ENCODE measurements at places on chromosomes 7 and 10.

DNA sequence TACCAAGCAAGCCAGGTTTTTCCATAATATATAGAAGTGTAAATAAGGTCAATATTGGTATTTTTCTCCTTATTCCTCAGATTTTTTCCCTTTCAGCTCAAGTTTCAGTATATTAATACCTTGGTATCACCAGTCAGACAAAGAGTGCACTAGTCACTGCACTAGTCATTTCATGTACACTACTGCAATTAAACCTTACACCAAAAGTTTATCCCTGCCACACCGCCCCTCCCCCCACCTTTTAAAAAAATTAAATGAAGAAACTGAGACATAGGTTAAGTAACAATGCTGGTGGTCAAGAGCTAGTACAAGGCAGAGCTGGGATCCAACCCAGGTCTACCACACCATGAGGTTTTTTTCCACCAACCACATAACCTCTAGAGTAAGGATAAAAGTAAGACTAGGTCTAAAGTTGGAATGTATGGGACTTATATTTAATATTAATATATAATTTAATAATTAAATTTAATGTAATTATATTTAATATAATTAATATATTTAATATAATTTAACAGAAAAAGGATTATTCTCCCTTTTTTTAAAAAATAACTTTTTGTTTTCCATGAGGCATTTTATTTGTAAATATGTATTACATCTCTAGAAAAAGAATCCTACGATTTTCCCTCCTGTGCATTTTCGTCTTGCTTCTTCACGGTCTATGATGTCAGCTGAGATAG, 68.5 kb downstream of the NT5C2 start:
- DNase-seq, result no peak

- DNase-seq, result no peak
Measured at GRCh38 chr10:13613519-13613918, 26.8 kb downstream of the PRPF18 start.

DNA sequence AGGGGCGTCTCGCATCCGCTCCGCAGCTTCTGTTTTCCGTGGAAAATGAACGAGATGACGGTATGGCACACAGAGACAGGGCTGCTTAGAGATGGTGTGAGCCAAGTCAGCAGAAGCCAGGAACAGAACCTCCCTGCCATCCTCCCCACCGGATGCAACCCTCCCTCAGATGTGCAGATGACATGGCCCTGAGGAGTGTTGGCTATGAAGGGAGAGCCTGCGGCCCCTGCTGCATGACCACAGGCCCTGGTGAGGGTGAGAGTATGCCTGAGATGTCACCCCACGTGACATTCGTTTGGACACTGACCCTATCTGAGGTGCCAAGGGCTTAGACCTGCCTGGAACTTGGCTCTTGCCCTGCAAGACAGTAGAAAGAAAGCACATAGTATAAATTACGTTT, 29.4 kb downstream of the WIPF3 start:
- no peak for DNase-seq

DNA sequence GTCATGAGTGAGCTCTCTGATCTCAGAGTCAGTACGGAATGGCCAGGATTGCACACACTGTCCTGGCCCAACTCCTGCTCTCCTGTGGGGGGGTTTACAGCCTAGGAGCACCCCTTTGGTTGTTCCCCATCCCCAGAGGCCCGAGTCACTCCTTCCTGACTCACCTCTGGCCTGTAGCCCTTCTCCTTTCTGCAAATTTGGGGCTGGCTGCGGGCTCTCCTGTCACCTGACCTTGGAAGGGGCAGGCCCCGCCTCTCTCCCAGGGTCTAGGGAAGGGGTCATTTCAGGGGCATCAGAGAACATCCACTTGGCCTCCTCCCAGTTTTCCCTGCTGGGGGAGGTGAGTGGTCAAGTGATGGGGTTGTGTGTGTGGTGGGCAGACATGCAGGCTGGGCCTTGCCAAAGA, 1.7 kb downstream of the NYAP1 start:
- DNase-seq, result no peak

- DNase-seq, result no peak
Measured at GRCh38 chr7:19066170-19066569, 51.3 kb downstream of the TWIST1 start.

DNA sequence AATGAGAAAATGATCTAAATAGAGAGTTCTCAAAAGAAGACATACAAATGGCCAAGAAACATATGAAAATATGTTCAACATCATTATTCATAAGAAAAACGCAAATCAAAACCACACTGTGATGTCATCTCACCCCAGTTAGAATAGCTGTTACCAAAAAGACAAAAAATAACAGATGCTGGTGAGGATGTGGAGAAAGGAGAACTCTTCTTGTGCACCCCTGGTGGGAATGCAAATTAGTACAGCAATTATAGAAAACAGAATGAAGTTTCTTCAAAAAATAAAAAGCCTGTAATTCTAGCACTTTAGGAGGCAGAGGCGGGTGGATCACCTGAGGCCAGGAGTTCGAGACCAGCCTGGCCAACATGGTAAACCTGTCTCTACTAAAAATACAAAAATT, 199.3 kb downstream of the PARD3 start:
- DNase-seq, result no peak

GRCh38 chr10:89163265-89163995, 43.7 kb downstream of the CH25H start:
- peak; percentile 45 for DNase-seq

GRCh38 chr10:14625765-14626525, 148.8 kb downstream of the FAM107B start:
- no peak for DNase-seq

DNA sequence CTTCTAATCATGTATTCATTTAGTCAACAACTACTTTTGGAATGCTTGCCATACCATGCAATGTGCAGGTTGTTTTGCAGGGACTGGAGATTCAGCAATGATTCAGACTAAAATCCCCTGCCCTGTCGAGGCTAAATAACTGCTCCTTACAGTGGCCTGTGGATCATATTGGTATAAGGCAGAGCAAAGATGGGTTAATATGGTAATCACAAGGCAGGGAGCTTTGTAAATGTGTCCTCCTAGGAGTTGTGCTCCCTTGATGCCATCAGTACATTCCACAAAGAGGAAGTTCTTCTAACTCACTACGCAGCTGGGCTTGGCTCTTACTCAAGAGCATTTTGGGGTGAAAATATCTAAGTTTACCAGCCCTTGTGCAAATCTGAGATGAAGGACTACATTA, 614 bp upstream of the IFIT2 start:
- DNase-seq, result peak; percentile 31

DNA sequence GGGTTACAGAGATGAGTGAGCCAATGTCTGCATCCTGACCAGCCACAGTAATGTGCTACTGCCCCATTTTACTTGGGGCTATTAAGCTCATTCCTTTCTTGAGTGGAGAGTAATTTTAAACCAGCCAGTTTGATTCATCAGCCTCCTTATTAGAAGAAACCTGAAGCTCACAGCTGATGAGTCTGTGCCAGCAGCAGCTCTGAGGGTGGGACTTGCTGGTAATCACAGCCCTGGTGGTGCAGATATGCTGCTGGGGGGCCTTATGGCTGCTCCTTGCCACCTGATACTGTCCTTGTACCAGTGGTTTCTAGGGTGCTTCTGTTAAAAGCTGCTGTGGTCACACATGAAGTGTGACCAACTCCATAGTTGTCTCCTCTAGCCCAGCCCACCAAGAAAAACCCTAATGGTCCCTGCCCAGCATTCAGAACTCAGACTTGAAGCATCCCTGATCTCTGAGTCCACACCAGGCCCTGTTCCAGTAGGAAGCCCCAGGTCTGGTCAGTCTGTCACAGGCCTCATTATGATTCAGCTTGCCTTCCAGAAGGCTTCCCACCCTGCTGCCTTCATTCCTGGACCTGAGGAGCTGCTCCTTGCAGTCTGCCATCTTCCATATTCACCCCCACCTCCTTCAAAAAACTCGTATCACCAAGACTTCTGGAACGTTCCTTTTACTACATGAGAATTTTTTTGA, 28.9 kb upstream of the RBM20 start:
- DNase-seq, result no peak

GRCh38 chr7:139886206-139886605, 57.1 kb downstream of the TBXAS1 start:
- no peak for DNase-seq

- DNase-seq, result no peak
Measured at GRCh38 chr7:35185908-35186731, 67.8 kb downstream of the TBX20 start.

- no peak for DNase-seq
Measured at GRCh38 chr10:79475119-79475653, 29.8 kb upstream of the ZCCHC24 start.

DNA sequence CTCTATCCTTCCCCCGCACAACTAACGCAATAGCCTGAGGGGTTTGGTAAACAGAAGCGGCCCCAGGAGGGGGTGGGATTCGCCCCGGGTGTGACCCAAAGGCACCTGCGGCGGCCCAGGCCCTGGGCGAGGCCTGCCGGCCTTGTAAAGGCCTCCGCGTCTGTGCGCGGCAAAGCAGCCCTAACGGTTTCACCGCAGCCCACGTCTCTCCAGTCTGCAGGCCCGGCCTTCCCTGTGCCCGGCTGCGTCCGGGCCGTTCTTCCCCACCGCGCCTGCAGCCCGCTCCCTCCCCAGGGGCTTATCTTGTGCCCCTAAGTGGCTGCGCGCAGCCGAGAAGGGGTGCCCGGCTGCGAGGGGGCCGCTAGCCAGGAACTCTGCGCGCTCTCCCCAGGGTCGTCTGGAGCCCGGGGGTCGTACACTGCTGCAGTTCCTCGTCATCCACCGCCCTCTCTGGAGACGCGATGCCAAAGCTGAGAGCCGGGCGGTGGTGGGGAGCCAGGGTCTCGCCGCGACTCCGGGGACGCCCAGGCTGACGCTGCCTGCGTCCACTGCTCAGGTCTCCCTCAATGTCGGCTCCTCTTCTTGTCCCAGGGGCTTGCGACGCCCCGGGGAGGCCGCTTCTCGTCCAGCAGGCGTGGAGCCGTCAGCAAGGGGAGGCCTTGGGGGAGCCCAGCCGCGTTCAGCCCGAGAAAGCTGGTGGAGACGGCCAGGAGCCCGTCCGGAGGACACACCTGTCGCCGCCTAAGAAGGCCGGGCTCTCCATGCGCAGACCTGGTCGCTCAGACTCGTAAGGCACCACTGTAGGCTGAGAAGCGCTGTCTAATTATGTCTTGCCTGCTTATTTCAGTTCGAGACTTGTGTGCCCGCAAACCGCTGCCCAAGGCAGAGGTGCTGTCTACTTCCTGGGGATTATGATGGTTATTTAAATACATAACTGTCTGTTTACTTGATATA, 132.3 kb downstream of the SPAG6 start:
- DNase-seq, result no peak

GRCh38 chr10:76021398-76021797, 590.0 kb downstream of the LRMDA start:
- no peak for DNase-seq

- no peak for DNase-seq
Measured at GRCh38 chr10:118500477-118501104, 94.9 kb downstream of the PRLHR start.

DNA sequence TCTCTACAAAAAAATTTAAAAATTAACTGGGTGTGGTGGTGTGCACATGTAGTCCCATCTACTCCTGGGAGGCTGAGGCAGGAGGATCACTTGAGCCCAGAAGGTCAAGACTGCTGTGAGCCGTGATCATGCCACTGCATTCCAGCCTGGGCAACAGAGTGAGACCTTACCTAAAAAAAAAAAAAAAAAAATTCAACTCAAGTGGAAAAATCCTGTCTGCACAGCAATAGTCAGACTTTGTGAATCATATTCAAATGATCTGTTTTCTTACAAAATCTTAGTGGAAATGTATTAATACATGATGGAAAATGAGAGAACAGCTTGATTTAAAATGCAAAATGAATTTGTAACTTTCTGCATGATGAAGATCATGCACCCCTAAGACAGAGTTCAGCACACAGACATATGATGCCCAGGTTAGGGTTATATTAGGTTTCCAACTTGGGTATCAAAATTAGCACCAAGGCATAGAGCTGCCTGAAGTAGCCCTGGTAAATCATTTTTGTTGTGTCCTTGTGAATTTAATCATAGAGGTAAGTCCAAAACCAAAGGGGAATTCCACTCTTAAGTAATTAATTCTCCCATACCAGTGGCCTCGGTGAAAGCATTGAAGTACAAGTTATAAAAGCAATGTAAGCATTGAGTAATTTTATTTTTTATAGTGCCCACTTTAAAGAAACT, 93.8 kb downstream of the ADD3 start:
- no peak for DNase-seq

- DNase-seq, result no peak
Measured at GRCh38 chr7:129311429-129311828, 86.6 kb downstream of the AHCYL2 start.

DNA sequence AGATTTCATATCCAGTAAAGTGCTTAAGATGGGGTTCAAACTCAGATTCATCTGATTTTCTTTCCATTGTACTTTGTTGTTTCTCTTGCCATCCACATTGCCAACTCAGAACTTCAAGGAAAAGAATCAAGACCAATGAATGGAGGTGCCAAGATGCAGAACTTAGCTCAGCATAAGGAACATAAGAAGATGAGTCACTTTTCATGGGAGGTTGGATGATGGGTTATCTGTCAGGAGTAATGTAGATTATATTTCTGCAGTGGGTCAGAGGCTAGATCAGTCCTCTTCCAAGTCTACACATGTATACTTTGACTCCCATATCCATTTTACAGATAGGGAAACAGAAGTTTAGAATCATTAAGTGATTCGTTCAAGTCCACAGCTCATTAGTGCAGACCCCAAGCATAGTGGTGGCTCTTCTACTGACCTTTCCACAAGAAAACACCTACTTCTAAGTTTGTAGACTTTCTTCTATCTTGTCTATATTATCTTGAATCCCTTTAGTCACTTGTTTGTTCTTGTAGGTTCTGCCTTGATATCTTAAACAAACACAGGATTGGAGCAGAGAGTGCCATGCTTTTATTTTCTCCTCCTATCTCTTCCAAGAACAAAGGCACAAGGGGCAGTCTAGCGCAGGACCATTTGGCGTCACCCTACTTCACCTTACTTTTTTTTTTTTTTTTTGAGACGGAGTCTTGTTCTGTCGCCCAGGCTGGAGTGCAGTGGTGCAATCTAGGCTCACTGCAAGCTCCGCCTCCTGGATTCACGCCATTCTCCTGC, 14.0 kb upstream of the ADD3 start:
- DNase-seq, result no peak

GRCh38 chr7:80634505-80634904, 3.9 kb upstream of the CD36 start:
- DNase-seq, result no peak

- peak; percentile 12 for DNase-seq
Measured at GRCh38 chr7:76278540-76278939, 23.9 kb upstream of the HSPB1 start.

DNA sequence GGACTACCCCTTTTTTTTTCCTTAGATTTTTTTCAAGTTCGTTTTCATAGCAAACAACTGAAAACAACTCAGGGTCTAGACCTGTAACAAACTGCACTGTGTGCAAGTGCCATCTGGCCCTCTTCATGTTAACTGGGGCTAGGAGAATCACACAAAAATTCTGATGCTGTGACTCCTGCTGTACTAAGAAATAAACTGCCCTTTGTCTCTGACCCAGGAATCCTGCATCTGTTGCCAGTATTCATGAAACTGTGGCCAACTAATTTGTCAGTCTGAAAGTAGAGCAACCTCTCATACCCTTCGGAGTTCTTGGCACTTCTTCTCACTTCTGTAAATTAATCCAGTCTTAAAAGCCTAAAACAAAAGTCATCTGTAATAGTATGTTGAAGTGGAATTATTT, 218.4 kb upstream of the PCDH15 start:
- no peak for DNase-seq

- DNase-seq, result no peak
Measured at GRCh38 chr7:155701972-155702544, 57.6 kb downstream of the RBM33 start.
